A549 (cell line): ENCODE measurements at places on chromosomes 1 and 21.

DNA sequence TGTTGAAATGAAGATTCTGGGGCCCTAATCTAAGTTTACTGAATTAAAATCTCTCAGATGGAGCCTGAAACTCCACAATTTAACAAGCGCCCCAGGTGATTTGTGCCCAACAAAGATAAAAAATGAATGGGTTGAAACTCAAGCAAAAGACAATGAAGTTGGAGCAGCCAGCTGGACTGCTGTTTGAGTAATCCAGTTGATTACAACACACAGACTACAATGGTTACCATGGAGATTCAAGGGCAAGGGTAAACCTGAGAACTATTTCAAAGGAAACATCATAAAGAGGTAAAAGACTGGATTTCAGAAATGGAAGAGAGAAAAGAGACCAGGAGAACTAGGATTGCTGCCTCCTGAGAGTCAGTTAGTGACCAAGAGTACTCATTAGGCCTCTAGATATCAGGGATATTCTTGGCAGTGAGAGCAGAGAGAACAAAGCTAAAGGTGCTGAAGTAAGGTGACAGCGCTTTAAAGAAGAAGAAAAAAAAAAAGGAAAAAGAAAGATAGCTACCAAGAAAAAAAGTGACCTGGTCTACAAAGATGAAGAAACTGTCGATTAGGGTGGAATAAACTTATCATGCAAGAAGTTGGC lies 44.5 kb downstream of the LRRC53 start:
- no peak for DNase-seq

- DNase-seq, result peak; percentile 80
These were observed 1.9 kb downstream of the S100A11 start for GRCh38 chr1:152034654-152035538.

GRCh38 chr1:29124366-29125236 lies 898 bp upstream of the TMEM200B start:
- peak; percentile 71 for DNase-seq

DNA sequence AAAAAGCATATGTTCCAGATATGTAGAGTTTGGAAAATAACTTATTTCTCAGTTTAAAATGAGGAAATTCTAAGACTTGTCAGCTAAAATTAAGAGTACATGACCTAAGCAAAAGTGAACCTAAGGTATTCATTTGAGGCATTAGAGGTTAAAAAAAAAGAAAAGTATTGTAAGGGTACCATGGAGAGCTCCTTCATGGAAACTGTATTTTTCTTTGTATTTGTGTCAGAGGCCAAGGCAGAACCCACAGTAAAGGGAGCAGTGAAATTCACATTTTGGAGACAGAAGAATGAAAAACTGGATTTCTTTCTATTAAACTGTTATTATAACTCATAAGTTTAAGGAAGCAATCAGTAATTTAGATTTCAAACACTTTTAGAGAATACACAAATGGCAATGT lies 1494.8 kb downstream of the KCNT2 start:
- no peak for DNase-seq

DNA sequence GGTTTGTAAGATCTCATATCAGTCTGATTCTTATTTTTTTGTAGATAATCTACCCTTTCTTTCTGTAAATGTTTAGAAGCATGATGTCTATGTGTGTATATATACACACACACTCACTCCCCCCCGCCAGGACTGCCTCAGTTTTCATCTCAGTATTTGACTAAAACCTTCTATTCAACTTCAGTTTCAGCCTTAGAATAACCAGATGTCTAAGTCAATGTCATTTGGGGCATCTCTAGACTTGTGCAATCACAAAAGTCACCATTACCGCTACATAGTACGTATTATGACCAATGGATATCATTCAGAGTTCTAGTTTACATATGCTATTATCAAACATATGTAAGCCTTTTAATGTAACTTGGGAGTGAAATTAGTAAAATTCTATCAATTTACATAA lies 53.3 kb upstream of the BOLA1 start:
- DNase-seq, result no peak

DNA sequence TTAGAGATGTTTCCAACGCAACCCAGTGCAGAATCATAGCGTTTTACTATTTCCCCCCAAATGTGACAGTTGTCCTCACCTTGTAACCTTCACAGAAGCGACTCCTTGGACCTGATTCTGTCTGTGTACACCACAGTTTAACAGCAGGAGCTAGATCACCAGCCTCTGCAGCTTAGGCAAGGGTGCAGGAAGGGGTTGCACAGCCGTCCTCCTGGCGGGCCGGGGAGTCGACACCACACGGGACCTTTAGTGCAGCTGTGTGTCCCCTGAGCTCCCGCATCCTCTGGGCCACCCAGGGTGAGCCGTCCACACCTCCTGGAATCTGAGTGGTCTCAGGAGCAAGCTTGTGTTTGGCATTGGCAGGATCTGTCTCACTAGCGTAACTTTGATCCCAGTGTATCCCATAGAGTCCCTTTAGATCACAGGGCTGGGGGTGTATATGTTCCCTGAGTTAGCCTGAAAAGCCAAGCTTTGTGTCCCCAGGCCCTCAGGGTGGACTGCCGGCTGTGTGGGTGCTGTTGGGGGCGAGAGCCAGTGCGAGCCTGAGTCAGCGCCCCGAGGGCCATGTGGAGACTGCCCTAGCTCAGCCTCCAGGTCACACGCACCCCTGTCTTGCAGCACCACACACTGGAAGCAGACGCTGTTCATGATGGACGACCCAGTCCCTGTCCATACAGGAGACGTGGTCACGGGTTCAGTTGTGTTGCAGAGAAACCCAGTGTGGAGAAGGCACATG lies 27.5 kb downstream of the PRMT2 start:
- DNase-seq, result no peak

- no peak for DNase-seq
These were observed 366.6 kb upstream of the NCAM2 start for GRCh38 chr21:20631633-20632032.

- DNase-seq, result no peak
These were observed 119.9 kb downstream of the ACBD6 start for GRCh38 chr1:180382326-180383115.

DNA sequence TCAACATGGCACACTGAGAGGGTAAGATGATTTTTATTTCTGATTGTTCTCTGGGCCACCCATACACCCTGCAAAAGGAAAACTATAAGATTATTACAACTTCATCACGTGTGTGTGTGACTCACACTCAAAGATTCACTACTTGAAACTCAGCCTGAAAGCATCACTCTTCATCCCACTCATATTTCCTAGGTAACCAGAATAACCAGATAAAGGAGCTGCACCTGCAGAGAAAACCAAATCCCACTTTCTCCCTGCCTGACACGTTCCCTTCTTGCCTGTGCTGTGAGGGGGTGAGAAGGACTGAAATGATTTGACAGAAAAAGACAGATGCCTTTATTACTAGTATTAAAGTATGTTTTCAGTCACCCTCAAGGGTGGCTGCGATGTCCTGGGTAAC lies 131.6 kb downstream of the TGFBR3 start:
- no peak for DNase-seq

GRCh38 chr1:12603224-12603623 lies 14.8 kb downstream of the DHRS3 start:
- DNase-seq, result no peak

- no peak for DNase-seq
These were observed 298.7 kb downstream of the TM2D1 start for GRCh38 chr1:61426254-61426653.

DNA sequence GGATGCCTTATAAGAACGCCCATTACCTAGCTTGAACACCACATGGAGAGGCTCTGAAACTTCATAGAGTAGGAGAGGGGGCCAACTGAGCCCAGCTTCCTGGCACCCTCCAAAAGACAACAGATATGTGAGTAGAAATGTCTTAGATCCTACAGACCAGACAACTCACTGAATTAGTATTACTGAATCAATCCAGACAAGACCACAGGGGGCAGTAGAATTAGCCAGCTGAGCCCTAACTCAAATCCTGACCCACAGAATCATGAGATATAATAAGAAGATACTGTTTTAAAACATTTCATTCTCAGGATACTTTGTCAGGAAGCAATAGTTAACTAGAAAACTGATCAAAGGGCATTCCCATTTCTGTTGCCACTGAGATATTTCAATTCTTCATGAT lies 45.8 kb upstream of the C1orf21 start:
- no peak for DNase-seq

- DNase-seq, result no peak
These were observed 36.7 kb downstream of the SYT2 start for GRCh38 chr1:202673531-202673930.

DNA sequence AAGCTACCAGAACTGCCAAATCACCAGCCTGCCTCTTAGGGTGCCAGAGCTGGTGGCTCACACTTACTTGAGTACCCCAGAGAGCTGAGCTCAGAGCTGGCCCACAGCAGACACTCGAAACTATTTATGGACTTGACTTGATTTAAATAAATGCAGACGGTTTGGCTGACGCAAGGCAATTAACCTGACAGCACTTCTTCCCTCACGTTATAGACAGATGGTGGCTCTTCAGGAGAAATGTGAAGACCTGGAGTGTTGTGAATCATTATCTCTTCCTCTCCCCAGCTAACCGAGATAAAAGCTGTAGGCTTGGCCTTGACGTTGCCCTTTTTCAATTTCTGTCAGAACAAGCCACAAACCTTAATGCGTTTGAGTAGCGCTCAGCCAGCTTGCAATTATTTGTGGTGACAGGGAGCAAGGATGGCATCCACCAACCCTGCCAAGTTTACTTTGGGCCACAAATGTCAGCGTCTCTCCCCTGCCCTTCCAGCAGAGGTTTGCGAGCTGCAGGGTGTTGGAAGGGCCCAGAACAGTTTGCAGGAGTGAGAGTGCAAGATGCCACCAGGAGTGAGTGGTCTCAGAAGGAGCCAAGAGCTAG lies 34.0 kb upstream of the BCAR3 start:
- DNase-seq, result no peak

- DNase-seq, result no peak
These were observed 127.3 kb downstream of the CAMTA1 start for GRCh38 chr1:6912518-6912917.

- DNase-seq, result no peak
These were observed 17.1 kb downstream of the DNASE2B start for GRCh38 chr1:84415396-84415795.

- DNase-seq, result no peak
These were observed 2.4 kb downstream of the CHTOP start for GRCh38 chr1:153636312-153636711.

- peak; percentile 64 for DNase-seq
These were observed 17.1 kb upstream of the PROK1 start for GRCh38 chr1:110433803-110434202.

DNA sequence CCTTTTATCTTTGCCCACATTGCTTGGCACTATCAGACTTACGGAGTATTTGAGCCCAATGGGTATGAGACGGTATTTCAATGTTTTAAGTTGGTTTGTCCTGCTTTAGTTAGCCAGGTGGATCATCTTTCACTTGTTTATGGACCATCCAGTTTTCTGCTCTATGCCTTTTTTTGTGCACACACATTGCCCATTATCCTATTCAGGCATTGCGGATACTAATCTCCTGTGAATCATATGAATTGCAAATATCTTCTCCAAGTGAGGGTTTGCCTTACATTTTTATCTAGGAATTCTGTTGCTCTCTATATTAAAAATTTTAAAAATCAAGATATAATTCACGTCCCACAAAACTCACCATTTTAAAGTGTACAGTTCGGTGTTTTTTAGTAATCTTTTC lies 14.0 kb downstream of the CYYR1 start:
- no peak for DNase-seq
